ENCODE measurements at places on chromosomes 7 and 10.

DNA sequence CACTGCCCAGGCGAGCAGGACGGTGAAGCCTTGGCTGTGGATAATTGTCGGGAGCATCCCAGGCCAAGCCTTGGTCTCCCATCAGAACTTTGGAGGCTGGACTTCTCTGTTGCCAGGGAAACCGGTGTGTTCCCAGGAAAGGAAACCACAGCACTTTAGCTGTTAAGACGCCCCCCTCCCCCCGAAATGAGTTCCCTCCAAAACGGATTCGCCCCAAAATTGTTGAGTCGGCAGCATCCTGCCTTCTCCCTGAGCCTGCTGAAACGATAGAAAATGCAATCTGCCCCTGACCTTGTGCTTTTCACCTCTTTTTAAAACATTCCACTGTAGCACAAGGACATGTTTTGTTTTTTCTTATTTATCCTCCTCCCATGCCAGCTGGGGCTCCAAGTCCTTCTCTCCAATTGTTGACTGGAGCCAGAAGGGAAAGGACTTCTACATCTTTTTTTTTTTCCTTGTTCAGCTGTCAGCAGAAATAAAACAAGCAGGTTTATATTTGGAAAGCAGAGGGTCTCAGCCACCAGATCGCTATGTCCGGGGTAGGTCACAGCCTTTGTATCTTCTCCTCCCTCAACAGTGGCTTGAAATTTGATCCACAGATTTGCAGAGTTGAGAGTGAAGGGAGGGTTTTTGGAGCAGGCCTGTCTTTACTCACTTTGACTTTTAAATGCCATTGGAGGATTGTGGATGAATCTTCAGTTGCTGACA is 116.5 kb downstream of the ZMIZ1 start:
- DNase-seq: no peak

- no peak for DNase-seq
These were observed 119.3 kb upstream of the FRMD4A start for GRCh38 chr10:14450041-14450491.

DNA sequence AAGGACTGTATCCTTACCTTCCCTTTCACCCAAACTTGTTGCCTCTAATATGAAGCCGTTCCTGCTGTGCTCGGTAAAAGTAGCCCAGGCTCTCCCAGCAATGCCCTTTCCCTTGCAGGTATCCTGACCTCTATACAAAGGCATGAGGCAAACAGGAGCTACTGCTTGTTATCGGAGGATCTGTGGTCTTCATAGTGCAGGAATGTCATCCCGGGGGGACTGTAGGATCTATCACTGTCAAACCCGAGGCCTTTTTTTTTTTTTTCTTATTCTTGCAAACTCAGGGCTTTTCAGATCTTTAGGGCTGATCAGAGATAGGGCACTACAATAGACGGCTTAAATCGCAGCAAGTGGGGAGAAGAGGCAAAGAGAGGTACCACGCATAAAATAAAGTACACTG is 1206.6 kb downstream of the TYW1 start:
- DNase-seq: no peak

- no peak for DNase-seq
These were observed 98.9 kb upstream of the IL6 start for GRCh38 chr7:22628112-22628511.

- peak; percentile 92 for DNase-seq
These were observed at the start of gene ADRB1 for GRCh38 chr10:114043532-114044246. TSS of gene ADRB1 (plus strand) at chr10:114043866. CDS start at chr10:114044133, 267 bp downstream.

- DNase-seq: peak; percentile 39
These were observed 4.6 kb downstream of the GRID2IP start for GRCh38 chr7:6546498-6547251.

DNA sequence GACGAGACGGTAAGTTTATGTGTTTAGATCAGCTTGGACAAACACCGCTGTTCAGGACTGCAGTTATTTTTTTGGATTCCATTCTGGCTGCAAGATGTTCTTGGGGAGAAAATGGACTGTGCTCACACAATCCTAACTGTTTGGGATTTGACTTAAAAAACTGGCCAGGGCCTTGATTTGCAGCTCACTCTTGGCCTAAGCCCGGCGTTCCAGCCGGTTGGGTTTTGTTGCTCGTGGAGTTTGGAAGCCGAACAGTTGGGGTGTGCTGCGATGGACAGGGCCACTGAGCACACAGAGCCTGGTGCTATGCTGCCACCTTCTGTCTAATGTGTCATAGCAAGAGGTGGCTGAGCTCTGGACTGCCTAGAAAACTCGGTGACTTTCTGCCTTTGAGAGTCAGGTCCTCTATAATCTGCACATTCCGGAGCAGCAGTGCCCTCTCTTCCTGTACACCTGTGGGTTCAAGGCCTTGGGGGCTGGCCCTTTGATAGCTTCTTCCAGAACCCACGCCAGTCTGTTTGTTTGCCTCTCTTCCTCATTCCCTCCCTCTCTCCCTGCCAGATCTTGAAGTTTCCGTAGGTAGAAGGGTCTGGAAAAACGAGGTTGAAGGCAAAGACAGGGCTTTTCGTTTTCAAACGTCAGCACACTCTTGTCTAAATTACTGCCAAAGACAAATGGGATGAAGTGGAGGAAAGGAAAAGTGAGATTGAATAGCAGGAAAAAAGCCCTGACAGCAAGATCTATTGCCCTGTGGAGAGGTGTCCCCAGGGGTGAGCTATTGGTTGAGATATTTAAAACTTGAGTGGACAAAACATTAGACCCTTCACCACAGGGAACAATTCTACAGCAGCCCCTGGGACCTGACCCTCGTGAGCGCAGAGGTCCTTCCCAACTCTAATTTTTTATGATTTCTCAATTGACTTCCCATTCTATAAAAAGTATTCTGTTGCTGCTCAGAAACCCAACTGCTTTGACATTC is 167.5 kb upstream of the HABP2 start:
- DNase-seq: peak; percentile 83

DNA sequence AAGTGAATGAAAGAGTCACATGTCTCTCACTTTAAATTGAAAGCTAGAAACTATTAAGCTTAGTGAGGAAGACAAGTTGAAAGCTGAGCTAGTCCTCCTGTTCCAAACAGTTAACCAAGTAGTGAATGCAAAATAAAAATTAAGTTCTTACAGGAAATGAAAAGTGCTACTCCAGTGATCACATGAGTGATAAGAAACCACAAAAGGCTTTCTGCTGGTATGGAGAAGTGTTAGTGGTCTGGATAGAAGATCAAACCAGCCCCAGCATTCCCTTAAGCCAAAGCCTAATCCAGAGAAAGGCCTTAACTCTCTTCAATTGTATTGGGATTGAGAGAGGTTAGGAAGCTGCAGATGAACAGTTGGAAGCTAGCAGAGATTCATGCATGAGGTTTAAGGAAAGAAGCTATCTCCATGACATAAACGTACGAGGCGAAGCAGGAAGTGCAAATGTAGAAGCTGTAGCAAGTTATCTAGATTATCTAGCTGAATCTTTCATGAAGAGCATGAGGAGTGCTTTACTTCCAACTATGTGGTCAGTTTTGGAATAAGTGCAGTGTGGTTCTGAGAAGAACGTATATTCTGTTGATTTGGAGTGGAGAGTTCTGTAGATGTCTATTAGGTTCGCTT is 261.6 kb downstream of the MDFIC start:
- no peak for DNase-seq

DNA sequence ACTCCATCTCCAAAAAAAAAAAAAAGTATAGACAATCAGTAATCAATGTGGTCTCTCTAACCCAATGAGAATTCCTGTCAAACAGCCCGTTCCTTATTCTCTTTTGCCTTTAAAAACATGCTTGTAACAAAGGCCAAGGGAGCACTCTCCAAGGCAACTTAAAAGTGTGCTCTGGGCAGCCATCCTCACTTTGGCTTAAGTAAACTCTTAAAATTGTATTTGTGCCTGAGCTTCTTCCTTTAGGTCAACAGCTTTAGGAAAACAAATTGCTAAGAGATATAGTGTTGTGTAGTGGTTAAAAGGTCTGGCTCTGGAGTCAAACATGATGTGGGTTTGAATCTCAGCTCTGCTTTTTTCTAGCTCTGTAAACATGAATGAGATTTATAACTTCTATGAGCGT is 13.9 kb upstream of the EPC1 start:
- DNase-seq: no peak

GRCh38 chr10:132899751-132900065 is 42.7 kb downstream of the CFAP46 start:
- DNase-seq: no peak

DNA sequence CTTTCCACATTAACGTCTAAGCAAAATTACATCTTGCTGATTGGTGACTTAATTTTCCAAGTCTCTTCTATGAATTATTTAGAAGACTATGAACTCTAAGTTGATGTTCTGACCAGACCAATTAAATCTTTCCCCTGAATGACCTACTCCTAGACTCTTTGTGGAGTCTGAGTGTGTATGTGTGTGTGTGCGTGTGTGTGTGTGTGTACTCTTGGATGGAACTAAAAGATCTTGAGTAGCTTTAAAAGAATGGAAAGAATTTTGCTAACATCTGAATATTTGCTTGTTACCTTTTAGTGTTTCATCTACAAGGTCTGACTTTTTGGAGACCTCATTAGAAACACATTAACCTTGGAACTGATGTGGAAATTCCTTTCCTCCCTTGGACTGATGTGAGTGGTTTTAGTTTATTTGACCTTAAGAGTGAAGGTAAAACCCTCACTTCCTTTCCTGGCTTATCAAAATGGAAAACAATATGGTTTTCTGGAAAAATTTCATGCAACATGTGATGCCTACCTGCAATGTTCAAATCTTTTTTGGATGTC is 257.1 kb downstream of the GATA3 start:
- no peak for DNase-seq

GRCh38 chr7:130195396-130195795 is 9.8 kb downstream of the TMEM209 start:
- no peak for DNase-seq

GRCh38 chr7:52273685-52274610 is 761.5 kb upstream of the POM121L12 start:
- peak; percentile 87 for DNase-seq

DNA sequence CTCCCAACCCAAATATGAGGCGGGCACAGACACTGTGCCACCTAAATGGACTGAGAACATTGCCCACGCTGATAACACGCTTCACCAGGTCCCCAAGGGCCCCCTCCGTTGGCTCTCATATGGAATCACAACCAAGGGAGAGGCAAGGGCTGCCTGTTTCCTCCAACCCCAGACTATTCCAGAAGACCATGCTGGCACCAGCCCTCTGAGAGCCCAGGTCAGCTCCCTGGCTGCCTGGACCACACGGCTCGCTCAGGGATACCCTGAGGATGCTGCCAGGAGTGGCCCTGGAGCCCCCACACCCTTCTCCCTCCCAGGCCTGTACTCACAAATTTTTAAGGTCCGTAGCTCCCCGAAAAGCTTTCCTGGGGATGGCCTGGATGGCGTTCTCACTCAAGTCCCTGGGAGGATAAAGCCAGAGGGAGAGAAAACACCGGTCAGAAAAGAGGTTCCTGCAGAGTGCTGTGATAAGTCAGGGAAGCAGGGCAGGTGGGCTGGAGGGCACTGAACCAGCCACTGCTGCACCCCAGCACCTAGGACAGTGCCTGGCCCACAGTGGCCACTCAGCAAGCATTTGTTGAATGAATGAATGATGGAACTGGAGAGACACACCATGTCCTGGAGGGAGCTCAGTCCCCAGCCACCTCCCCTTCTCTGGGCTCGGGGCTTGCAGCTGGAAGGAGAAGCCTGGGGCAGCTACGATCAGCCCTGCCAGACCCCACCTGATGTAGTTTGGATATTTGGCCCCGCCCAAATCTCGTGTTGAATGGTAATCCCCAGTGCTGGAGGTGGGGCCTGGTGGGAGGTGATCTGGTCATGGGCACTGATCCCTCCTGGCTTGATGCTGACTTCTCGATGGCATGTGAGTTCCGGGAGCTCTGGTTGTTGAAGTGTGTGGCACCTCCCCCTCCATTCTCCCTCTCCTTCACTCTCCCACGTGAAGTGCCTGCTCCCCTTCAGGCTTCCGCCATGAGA is 119.8 kb downstream of the SLIT1 start:
- DNase-seq: peak; percentile 68

GRCh38 chr7:15128716-15129115 is 226.2 kb upstream of the DGKB start:
- no peak for DNase-seq

GRCh38 chr10:100621360-100622205 is 85.8 kb downstream of the HIF1AN start:
- DNase-seq: no peak

GRCh38 chr7:47528471-47528870 is 53.4 kb downstream of the TNS3 start:
- no peak for DNase-seq

GRCh38 chr10:88586462-88586861 is at the start of gene LIPJ:
TSS of gene LIPJ (plus strand) at chr10:88586762. CDS start at chr10:88590688, 3,926 bp downstream.
- no peak for DNase-seq

Measured in H9 (cell line).